ENCODE measurements at places on chromosomes 1 and 21. TPM values are rescaled to one million over a fixed set of nuclear protein-coding genes. Genes with fewer than 3 reads are reported as not detected.

- no peaks in the 10 kb centered on the region for H3K27me3 ChIP-seq
- no peak overlapping the region for H3K27ac ChIP-seq
- H3K36me3 ChIP-seq, result no peaks in the 10 kb centered on the region
- no peak for DNase-seq
- no peaks in the 10 kb centered on the region for H3K4me1 ChIP-seq
- no peak overlapping the region for H3K4me3 ChIP-seq
Measured at GRCh38 chr21:35927262-35927661, 133.1 kb downstream of the SETD4 start.

The DTL gene
- total RNA-seq, result not detected

DNA sequence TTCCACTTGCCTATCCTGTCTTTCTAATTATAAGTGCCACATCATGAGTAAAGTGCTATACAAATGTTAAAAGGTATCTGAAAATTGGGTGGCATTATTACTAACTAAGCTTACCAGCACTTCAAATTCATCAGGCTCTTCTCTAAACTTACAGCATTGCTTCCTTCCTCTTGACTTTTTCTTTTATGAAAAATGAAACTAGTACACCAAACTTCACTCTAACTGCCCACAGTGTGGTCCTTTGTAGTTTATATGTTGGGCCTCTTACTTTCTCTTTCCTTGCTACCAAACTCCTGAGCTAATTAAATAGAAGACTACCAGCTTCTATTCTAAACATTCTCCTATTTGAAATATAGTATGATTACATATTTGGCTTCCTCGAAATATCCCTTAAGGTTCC, 81.8 kb downstream of the NOTCH2 start:
- H3K4me1 ChIP-seq, result peaks cover 18% of the 10 kb centered on the region
- peaks cover 20% of the 10 kb centered on the region for H3K36me3 ChIP-seq
- no peak overlapping the region for H3K27ac ChIP-seq
- no peak for DNase-seq

The GJA8 gene
- not detected for total RNA-seq

GRCh38 chr21:35503671-35504070, 454.6 kb upstream of the RUNX1 start:
- peak; percentile 60 for DNase-seq
- peaks cover 10% of the 10 kb centered on the region for H3K27me3 ChIP-seq
- H3K27ac ChIP-seq, result no peak overlapping the region
- H3K36me3 ChIP-seq, result no peaks in the 10 kb centered on the region
- peaks cover 28% of the 10 kb centered on the region for H3K4me1 ChIP-seq

GRCh38 chr1:3372317-3372716, 82.1 kb upstream of the ARHGEF16 start:
- H3K27ac ChIP-seq, result no peak overlapping the region
- DNase-seq, result no peak
- H3K27me3 ChIP-seq, result peaks cover 8% of the 10 kb centered on the region
- H3K4me1 ChIP-seq, result peaks cover 34% of the 10 kb centered on the region
- H3K4me3 ChIP-seq, result no peak overlapping the region
- H3K36me3 ChIP-seq, result no peaks in the 10 kb centered on the region

The EPHA8 gene
- not detected for total RNA-seq

The GBP4 gene
- total RNA-seq, result 4.3 TPM

Measured in stomach (tissue), 19 donors.